ENCODE measurements at places on chromosomes 13 and 19.

DNA sequence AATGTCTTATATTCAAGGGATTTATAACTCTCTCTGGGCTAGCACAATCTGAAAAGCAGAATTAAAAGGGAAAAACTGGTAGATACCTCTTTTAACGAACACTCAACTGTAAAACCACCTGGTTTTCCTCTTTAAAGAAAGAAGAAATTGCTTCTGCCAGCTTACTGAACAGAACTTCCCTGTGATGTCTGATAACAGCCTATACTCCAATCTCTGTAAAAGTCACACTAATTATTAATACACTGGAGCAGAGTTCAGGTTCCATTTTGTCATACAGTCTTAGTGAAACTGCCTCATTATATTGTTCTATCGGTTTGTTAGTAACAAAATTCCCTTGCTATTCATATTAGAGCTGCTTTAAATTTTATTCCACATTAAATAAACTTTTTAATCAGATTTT, 251.0 kb upstream of the STARD13 start:
- DNase-seq: peak; percentile 26

- no peak for DNase-seq
Observed at GRCh38 chr19:40803857-40804782, 5.1 kb downstream of the EGLN2 start.

- no peak for DNase-seq
Observed at GRCh38 chr19:13071444-13072187, 31.0 kb downstream of the LYL1 start.

DNA sequence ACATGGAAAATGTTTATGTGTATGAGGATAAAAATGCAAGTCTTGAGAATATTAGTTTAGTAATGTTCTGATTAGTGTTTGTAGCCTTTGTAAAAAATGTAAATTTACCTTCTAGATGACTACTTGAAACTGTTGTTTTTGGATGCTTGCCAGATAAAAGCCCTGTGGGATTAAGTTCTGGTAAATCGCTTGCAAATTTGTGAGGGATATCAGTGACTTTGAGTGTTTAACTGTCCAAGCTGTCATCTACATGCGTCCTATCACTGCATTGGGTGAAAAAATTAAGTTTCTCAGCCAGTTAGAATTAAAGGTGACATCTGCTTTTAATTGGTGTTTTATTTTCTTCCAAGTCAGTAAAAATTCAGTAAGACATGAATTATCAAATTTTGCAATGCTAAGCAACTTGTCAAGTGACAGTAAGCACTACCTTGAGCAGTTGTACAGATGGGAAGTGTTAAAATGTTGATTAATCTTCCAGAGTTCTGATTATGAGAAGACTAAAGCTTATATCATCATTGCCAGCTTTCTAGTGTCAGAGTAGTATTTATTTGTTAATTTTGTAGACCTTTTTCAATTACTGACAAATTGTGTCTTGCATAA, 88.0 kb downstream of the PCCA start:
- peak; percentile 77 for DNase-seq

DNA sequence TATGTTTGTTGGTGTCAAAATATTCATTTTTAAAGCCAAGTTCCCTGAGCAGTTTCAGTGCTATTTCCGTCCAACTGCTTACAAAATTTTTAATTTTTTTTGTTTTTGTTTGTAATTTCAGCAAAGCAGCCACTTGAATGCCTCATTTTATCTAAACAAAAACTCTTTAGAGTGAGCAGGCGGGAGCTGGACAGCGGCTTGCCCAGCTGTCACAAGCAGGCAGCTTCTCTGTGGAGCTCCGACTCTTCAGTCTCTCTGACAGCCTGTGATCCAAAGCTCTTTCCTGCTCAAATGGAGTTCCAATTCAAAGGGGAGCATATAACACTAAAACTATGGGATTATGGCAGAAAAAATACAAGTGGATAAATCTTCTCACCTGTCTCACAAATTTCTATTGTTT, 618.3 kb upstream of the PCDH20 start:
- DNase-seq: no peak

- no peak for DNase-seq
Observed at GRCh38 chr13:64633948-64634347, 2596.2 kb downstream of the PCDH9 start.

DNA sequence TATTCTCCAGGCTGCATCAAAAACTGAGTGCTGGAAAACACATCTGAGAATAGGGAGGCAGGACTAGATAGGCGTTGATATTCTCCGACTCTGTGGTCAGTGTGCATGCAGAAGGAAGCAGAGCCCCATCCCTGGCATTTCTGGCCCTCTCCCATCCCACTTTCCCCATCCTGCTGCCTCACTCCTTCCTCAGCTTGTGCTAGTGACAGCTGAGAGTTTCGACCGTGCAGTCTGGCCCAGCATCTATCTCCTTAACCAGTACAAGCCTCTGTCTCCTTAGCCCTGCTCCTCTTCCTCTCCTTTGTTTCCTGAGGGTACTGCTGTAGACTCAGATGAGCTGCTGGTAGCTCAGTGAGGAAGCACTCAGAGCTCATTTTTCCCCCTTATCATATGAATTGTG, 163.2 kb downstream of the SUCLA2 start:
- no peak for DNase-seq

DNA sequence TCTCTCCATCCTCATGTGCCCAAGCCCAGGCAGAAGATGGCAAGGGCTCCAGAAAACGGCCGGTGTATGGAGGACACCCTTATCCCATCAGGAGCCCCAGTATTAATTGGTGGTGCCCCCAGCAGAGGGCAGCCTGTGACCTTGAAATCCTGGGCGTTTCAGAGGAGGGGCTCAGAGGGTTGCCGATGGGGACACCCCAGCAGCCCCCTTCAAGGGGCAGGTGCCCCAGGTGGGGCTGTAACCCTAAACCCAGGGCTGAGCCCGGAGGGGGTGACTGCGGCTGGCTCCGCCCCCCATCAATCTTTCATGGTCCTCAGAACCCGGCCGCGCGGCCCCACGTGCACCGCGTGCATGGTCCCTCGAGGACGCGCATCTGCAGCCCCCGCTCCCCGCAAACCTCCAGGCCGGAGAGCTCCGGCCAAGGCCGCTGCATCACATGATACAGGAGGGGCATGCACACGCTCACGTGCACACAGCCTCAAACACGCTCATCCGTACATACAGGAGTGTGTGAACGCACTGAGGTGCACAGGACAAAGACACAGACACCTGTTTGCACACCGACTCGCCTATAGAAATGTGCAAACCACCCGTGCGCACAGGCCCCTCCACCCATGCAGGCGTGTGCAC, 949 bp downstream of the RAB3A start:
- peak; percentile 11 for DNase-seq

DNA sequence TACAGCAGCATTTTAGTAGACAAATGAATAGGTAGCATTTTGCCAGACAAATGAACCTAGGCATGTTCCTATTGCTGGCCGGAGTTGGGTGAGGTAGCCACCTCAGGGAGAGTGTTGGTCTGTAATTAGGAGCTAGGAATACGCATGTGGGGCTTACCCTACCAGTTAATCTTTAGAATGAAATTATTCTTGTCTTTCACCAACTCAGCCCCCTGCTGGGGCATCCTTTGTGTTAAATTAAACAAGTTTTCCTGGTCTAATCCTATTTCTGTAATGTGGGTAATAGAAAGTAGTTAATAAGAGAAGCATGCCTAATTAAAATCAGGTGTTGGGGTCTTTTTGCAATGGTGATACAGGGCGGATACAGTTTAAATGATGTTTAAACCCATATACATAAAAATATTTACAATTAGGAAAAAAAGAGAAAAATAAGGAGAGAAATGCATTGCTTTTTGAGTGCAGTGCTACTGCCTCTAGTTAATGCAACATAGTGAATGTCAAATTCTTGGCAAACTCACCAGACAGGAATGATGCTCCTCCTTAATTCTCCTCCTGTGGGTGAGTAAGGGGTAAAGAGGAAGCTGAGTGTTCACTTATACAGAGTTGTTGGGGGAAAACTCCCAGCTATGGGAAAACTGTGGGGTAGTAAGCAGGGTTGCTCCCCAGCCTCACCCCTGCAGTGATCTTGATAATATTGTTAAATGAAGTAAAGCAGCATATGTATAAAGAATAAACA, 276.4 kb upstream of the EDNRB start:
- no peak for DNase-seq

- no peak for DNase-seq
Observed at GRCh38 chr19:2432131-2432848, 4.9 kb upstream of the TIMM13 start.

GRCh38 chr13:46667687-46668281, 114.8 kb downstream of the LRCH1 start:
- DNase-seq: no peak

DNA sequence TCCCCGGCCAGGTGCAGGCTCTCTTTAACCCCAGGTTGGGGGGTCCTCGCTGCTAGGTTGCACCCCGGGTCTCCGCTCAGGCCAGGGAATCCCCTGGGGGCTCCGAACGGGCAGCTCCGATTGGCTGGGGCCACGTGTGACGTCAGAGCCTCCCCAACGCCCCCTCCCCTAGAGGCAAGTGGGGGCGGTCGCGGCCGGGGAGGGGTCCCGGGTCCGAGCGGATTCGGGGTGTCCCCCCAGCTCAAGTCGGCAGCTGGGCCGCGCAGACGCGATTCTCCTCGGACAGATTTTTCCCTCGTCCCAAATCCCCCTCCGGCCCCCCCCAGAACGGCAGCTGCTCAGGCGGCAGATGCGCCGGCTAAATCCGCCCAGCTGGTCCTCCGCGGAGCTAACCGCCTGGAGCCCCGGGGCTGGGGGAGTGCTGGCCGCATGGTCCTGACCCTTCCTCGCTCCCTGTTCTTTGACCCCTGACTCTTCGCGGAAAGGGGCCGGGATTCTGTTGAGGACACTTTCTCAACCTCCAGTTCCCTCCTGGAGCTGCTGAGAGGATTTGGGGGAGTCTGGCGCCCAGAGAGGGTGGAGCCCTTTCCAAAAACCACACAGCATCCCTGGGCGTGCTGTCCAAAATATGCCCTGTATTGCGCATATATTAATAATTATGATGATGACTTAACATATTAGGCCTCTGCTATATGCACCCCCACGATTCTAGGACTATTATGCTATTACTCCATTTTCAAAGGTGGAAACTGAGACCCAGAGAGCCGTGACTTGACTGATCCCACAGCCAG, 25.4 kb upstream of the SEMA6B start:
- DNase-seq: no peak

DNA sequence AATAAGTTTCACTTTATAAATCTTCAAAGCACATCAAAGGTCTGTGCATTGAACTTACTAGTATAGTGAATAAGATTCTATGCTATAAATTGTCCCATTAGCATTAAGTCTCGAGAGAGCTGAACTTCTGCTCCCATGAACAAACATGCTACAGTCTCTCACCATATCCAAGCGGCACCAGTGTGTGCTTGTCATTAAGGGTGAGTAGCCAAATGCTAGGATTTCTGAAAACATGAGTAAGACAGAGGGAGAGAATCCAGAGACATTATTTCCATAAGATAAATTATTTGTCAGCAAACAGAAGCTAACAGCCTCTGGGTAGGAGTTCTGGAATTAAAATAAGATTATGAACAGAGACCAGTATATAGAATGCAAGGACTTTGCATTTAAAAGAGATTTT, 2882.5 kb downstream of the PCDH9 start:
- no peak for DNase-seq

DNA sequence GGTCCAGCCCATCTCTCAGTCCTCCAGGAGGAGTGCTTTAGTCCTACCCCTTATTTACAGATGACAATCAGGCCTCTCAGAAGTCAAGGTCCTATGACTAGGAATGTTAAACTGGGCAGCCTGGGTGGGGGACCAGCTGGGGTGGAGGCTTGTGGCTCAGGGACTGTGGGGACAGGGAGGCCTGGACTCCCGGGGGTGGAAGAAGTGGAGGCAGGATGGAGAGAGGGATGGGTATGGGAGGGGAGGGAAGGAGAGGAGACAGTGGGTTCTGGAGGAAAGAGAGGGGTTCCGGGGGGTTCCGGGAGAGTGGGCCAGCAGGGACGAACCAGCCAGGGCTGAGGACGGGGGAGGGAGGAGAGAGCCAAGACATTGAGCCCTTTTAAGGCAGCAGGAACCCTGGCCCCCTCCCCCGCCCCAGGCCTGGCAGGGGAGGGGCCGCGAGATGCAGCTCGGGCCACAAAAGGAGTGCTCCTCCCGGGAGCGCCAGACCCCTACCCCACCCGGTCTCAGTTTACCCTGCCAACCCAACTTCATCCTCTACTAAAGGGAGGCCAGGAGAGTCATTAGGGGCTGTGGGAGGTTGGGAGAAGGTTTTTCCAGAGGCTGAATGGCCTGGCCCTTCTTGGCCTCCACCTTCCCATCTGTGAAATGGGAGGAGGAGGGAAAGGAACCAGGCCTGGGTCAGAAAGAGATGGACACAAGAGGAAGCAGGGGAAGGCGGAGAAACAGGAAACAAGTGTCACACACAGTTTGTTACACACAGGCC, 1.7 kb downstream of the DMPK start:
- DNase-seq: no peak

- DNase-seq: no peak
Observed at GRCh38 chr19:49896863-49897621, at the start of gene IL4I1. Gene IL4I1 (minus strand): TSS chr19:49896887. CDS start chr19:49896160, 727 bp downstream.

- DNase-seq: no peak
Observed at GRCh38 chr19:55703790-55704215, 28.8 kb downstream of the EPN1 start.

DNA sequence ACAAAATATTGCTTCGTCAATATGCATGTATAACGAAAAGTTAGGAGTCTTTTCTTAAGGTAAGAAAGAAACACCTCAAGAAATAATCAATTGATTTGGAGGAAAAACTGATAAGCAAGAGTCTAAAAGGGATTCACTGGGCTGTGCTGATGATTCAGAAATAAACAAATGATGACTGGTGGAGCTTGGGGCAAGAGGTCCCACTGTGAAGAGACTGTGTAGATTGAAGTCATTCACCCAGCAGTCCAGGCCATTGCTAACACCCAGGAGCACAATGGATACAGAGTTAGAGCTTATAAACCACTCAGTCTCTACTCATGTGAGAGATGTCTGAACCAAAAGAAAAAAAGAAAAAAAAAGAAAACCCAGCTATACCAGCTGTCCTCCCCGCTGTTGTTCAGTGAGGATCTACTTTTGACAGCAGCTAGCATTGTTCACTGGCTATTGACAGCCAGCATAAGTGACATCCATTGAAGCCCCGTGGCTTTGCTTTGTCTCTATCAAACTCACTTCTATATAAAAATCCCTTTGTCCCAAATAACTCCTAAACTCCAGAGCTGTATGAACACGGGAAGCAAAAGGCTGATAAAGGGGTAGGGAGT, 255.5 kb downstream of the KCTD12 start:
- DNase-seq: no peak

- DNase-seq: no peak
Observed at GRCh38 chr13:27274631-27275030, 4.0 kb downstream of the RASL11A start.

- DNase-seq: peak; percentile 95
Observed at GRCh38 chr19:54209811-54210494, 9.3 kb downstream of the RPS9 start.

DNA sequence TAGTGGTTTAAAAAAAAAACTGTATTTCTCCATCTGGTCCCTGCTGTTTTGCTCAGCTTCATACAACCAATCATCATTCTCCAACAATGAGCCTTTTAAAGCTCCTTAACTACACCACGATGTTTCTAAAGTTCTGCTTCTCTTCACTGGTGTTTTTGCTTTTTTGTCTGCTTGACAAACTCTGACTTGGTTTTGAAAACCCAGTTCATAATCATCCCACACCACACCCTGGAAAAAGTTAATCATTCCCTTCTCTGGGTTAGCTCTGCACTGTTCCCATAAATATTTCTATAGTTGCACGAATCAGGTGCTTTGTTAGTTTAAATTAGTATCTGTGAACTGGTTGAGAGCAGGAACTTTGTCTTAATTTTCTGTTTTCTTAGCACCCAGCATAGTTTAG, 217.1 kb downstream of the ENOX1 start:
- no peak for DNase-seq

GRCh38 chr19:15995536-15995935, 46.7 kb downstream of the OR10H4 start:
- no peak for DNase-seq

Data from DMS79 treated with DMSO at 0.1 percent for 48 hours (cell line).